ENCODE measurements at places on chromosomes 3 and 15.

DNA sequence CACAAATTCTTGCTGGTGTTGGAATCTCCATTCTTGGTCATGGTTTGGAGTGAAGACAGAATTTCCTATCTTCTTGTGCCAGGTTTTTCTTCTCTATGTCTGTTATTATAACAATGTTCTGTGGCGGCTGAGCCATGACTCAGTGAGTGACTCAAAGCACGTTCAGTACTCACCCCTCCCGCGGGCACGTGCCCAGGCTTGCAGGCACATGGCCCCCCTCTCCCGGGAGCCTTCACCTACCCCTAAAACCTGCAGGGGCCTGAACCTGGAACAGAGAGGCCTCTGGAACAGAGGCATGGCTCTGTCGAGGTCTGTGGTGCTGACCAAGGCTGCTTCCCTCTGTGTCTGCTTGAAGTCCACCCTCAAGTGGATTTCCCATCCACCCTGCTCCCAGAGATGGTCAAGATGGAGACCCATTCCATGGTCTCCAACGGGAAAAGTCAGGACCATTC lies 27.6 kb downstream of the PLXNB1 start:
- no peak for DNase-seq

- DNase-seq: no peak
Measured at GRCh38 chr3:58965865-58966264, 84.0 kb downstream of the CFAP20DC start.

DNA sequence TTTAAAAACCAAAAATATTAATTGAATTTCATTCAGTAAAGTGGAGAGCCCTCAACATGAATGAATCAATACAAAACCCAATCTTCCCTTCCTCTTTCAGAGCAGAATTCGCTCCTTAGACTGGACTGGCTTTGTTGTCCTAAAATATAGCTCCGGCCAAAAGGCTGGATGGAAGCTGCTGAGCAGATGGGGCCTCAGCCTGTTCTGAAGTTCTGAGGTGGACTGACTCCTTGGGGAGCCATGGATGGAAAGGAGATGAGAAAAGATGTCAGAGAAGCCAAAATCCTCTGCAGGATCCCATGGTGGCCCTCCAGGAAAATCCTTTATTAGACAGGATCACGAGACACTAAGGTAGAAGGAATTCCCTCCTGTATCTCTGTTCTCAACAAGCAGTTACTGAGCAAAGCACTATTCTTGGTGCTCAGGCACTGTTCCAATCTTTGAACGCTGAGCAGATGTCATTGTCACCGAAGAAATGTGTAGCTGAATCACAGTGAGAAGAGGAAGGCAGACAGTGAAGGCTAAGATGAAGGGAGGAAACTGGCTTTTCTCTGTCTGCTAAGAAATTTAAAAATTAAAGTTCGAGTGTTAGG lies 122.0 kb downstream of the SEMA6D start:
- no peak for DNase-seq

- DNase-seq: peak; percentile 63
Measured at GRCh38 chr15:67836477-67836876, 3.4 kb downstream of the RNU6-1 start.

DNA sequence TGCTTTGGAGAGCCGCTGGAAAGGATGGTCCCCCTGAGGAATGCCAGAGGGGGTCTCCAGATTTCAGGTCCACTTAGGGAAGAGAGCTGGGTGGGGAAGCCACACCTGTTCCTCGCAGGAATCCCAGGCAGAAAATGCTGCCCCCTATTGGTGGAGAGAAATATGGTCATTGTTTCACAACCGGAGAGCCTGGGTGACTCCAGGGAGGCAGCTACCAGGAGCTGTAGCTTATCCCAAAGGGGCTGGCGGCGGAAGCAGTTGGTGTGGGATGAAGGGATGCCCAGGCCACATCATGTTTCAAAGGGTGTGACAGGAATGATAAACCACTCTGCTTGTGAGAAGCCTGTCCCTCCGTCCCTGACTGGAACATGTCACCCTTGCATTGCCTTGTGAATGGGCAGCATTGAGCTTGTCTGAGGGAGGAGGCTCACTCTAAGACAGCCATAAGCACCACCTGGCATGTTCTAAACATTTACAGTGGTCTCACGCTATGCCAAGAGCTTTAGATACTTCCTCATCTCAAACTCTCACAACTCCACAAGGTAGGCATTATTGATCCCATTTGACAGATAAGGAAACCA lies 34.5 kb downstream of the POMGNT2 start:
- peak; percentile 15 for DNase-seq

DNA sequence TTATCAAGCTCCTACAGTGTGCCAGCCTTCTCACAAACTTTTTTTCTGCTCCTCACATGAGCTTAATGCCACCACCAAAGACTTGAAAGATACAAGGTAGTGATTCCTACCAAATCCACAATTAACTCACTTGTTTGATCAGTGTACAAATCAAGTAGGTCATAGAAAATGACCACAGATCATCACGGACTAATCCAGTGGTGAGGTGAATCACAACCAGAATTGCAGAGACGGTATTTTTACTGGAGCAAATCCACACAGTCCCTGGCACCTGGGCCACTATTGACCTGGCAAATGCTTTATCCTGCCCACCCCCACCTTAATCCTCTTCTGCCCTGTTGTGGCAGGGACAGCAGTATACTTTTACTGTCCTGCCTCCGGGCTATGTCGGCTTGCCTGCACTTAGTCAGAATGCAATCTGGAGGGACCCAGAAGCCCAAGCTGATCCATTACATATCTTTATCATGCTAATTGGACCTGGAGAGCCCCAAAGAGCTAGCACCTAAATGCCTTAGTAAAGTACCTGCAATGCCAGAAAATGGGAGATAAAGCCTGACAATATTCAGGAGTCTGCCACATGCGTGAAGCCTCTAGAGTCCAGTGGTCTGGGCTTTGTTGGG lies 83.9 kb upstream of the CDV3 start:
- DNase-seq: no peak

DNA sequence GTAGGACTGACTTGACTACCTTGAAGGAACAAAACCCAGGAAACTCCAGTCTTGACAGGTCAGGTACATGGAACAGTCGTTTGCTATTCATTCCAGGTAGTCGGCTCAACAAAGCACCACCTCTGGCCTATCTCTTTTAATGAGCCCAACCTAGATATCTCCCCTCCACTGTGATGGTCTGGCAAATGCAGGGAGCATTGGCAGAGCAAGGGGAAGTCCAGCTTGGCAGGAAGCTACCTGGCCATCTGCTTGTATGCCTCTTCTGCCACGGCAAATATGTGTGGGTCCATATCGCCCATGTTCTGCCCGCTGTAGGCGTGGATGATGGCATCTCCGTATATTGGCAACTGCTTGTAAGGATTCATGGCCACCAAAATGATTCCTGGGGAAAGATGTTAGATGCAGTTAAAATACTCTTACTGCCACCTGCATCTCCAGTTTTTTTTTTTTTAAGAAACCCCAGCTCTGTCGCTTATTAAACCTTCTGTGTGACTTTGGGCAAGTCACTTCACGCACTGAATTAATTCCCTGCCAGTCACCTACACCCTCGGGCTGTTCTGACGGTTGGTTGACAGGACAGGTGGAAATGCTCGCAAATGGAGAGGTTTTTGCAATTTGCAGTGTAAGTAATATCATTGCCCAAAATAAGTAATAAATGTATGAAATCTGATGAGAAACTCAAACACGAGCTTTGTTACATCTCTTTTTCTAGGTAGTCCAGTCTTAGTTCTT lies 16.8 kb downstream of the MYO5C start:
- no peak for DNase-seq

- DNase-seq: peak; percentile 27
Measured at GRCh38 chr15:31472636-31473384, 146.2 kb downstream of the KLF13 start.

- DNase-seq: no peak
Measured at GRCh38 chr3:69105320-69105719, 17.1 kb downstream of the LMOD3 start.

DNA sequence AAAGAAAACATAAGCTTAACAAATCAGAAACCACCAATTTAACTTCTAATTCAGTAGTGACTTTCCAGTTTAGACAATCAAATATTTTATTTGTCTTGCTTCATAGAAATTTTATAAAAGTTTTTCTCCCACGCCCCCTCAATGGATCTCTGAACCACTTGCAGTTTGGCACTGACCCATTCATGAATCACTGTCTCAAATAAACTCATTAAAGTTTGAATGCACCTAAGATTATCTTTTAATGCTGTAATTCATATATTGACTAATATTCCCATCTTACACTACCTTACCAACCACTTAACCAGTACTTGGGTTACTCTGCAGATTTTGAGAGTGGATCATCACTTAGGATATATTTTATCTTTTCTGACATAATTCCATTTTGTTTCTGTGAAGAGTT lies 880.2 kb downstream of the OTOL1 start:
- DNase-seq: no peak

DNA sequence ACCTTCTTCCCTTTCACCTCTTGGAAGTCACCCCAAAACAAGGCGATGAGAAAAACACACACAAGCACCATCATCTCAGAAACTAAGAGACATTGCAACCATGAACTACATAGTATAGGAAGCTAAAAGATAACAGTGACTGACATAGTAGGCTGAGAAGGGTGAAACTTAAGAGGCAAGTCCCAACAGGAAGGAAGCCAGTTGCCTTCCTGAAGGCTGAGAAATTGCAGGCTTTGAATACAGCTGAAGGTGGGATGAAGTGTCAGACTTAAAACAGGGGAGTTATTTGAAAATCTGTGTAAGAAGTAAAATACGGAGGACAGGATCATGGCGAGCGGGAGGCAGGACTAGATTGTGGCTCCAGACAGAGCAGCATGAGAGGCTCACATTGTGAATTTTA lies 27.8 kb downstream of the SLC27A2 start:
- no peak for DNase-seq

- no peak for DNase-seq
Measured at GRCh38 chr15:95499397-95499796, 831.1 kb upstream of the NR2F2 start.

DNA sequence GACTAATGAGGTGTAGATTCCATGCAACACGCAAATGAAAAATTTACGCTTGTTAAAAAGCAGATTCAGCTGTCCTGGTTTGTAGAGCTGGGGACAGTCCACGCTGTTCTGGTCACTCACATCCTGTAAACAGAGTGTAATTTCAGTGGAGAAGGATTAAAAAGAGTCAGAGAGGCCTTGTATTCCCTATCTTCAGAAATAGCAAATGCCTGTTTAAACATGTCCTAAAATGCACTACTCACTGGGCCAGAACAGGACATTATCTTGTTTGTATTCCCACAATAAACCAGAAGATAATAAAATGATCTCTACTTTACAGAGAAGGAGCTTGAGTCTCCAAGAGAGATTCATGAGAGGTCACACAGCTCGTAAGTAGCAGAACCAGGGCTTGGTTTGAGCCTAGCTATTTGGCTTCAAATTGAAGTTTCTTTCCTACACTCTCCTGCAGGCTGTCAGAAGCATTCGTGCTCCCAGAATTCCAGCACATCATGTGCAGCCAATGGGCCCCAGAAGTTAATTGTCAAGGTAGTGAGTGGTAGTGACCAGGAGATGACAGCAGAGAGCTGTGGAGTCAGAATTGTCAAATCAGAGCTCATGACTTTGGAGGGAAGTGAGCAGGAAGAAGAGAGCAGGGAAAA lies 242.5 kb downstream of the ATP8B4 start:
- peak; percentile 11 for DNase-seq

- DNase-seq: peak; percentile 89
Measured at GRCh38 chr3:32374788-32375595, 16.7 kb upstream of the CMTM7 start.

- no peak for DNase-seq
Measured at GRCh38 chr15:92377083-92377789, 16.4 kb upstream of the ST8SIA2 start.

DNA sequence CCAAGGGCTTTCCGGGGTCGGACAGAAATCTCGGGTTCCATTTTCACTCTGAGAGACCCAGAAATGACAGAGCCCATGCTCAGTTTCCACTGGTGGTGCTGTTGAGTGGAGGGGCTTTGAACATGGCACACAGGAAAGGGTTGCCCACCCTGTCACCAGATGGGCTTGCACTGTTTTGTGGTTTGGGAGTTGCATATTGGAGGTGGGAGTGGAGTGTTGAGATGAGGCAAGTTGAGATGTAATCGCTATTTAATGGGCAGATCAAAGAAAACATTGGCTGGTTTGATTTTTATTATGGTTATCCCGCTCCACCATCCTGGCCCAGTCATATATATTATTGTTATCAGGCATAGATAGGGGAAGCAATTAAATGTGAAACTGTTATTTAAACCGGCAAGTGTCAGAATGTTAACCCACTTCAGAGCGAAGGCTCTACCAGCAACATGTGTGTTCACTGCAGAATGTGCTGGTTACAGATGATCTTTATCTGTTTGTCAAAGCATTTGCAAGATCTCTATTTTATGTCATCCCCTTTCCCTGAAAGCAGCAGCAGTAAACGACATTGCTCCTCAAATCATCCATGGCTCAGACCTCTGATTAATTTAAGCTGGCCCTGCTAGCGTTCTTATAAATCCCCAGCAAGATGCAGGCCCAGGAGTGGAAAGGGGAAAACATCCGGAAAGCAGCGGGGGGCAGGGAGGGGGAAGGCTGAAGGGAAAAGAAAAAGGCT lies 58.3 kb upstream of the TSEN2 start:
- DNase-seq: no peak

DNA sequence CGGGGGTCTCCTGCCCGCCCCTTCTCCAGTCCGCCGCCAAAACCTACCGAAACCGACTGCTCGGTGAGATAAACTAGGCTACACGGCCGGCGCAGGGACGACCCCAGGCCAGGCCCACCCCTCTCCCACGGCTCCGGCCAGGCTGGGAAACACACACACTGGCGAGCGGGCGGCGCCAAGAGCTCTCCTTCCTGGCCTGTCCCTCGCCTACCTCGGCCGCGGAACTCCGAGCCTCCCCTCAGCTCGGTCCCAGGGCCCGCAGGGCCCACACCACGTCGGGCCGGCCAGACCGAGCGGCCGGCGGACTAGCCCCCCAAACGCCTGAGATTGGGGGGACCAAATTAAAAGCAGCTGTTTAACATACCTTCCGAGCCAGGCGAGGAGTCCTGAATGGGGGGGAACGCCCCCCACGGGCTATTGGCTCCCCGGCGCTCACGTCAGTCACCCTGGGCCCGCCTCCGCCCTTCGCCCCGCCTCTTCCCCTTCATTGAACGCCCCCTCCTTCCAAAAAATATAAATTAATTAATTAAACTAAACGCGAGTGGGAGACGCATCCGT lies 4.0 kb upstream of the SIN3A start:
- DNase-seq: peak; percentile 82

DNA sequence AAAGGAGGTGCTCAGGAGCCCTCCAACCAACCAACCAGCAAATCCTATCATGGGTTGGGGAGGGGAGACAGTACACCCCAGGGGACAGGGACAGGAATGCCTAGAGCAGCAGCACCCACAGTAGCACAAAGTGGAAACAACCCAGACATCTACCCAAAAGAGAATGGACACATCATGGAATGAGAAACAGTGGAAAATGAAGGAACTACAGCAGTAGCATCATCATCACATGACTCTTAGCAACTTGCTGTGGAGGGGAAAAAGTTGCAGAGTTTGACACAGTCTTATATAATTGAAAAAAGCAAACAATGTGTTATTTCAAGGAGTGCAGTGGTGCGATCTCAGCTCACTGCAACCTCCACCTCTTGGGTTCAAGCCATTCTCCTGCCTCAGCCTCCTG lies 11.0 kb downstream of the C3orf22 start:
- DNase-seq: peak; percentile 72

DNA sequence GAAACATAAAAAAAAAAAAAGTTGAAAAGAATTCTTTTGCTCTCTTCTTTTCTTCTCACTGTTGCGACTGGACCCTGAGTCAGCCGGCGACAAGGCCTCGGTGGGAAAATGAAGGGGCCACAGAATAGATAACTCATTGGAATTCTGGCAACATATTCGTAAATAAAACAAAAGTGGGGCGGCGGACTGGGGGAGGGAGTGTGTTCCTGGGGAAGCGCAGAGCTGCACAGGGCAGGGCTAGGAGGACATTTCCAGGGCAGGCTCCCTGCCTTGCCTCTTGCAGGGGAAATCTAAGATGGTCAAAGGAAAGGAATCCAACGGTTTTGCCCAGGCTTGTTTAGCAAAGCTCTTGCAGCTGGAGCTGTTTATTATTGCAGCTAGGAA lies 1042.8 kb upstream of the NR2F2 start:
- DNase-seq: no peak

Measured in inflammatory macrophage (primary cell).